ENCODE measurements at places on chromosomes 6 and 20.
A peak's percentile ranks its signal among the peaks of the same experiment; 100 is the strongest.

DNA sequence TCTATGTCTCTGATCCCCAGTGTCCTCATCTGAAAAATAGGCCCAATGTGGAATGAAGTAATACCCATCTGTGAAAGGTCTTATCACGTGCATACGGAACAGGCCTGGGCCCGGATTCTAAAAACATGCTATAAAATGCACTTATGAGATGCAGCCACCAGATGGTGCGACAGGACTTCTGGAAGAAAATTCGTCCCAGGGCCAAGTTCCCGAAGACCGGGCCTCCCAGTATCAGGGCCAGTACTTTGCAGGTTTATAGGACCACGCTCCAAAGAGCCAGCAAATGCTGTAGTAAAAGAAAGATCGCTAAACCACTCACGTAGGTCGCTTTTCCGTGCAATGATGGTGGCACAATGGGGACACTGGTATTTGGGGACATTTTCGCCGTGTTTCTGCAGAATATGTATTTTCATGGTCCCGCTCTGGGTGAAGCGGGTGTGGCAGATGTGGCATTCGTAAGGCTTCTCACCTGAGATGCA is 10.6 kb downstream of the CTCFL start:
- no peaks in the 10 kb centered on the region for H3K4me1 ChIP-seq
- H3K4me3 ChIP-seq: no peak overlapping the region
- peaks cover 5% of the 10 kb centered on the region for H3K27me3 ChIP-seq
- no peaks in the 10 kb centered on the region for H3K36me3 ChIP-seq
- H3K27ac ChIP-seq: no peak overlapping the region
- peak; percentile 81 for DNase-seq

DNA sequence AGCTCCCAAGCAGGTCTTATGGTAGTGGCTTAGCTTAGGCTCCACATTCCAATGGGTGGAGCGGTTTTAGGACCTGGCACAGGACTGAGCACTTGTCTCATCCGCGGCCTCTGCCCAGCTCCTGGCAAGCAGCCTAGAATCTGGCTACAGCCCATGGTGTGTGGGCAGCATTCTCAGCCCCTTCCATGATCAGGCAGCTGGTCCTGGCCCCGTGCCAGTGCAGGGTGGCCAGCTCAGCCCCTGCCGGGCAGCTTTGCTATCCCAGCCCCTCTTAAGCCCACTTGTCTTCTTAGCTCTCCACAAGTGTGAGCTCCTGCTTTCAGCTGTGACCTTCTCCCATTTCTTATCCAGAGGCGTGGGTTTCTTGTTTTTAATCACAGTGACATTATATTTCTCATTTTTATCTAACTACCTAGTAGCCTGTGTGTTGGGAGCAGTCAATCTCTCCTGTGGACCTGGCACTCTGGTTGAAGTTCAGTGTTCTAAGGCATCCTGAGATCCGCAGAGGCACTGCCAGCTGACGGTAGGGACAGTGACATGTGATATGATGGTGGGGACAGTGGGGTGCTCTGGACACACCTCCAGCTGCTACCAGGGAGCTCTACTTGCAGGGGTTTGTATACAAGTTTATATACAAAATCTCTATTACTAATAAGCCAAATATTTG is 119.9 kb upstream of the PRND start:
- H3K4me1 ChIP-seq: peaks cover 7% of the 10 kb centered on the region
- no peak for DNase-seq
- no peak overlapping the region for H3K4me3 ChIP-seq
- H3K36me3 ChIP-seq: no peaks in the 10 kb centered on the region

DNA sequence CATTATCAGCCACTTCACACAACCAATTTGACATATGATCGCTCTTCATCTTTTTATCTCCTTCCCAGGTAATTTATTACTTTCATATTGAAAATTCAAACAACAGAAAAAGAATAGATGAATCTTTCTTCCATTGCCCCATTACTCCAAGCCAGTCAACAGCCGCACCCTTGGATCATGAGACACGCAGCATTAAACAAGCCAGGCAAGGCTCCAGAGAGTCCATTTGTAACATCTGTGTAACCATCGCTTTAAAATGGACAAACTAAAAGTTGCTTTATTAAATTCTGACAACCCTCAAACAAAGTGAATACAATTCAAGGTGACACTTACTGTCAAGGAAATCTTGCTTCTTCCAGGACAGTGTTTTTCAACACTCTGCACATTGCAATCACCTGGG is 200.3 kb downstream of the EPM2A start:
- no peak overlapping the region for H3K27ac ChIP-seq
- DNase-seq: no peak
- no peaks in the 10 kb centered on the region for H3K4me1 ChIP-seq
- no peaks in the 10 kb centered on the region for H3K36me3 ChIP-seq

- no peak overlapping the region for H3K4me3 ChIP-seq
- peaks cover 12% of the 10 kb centered on the region for H3K4me1 ChIP-seq
- H3K27me3 ChIP-seq: no peaks in the 10 kb centered on the region
- DNase-seq: no peak
- H3K27ac ChIP-seq: no peak overlapping the region
- no peaks in the 10 kb centered on the region for H3K36me3 ChIP-seq
Observed at GRCh38 chr6:21501021-21501354, 92.6 kb upstream of the SOX4 start.

GRCh38 chr6:47242483-47243386 is 67.0 kb downstream of the TNFRSF21 start:
- no peaks in the 10 kb centered on the region for H3K36me3 ChIP-seq
- DNase-seq: peak; percentile 73
- H3K27me3 ChIP-seq: no peaks in the 10 kb centered on the region
- H3K4me1 ChIP-seq: no peaks in the 10 kb centered on the region
- H3K27ac ChIP-seq: no peak overlapping the region
